Right atrium auricular region (tissue), 2 donors: ENCODE measurements at places on chromosomes 3 and 15. TPM values are rescaled to one million over a fixed set of nuclear protein-coding genes. Genes with fewer than 3 reads are reported as not detected.
A peak's percentile ranks its signal among the peaks of the same experiment; 100 is the strongest.

Gene CHDH
- 10.0 TPM for total RNA-seq

- H3K4me3 ChIP-seq, result no peak overlapping the region
- H3K36me3 ChIP-seq, result peaks cover 3% of the 10 kb centered on the region
- no peaks in the 10 kb centered on the region for H3K27me3 ChIP-seq
- DNase-seq, result peak; percentile 94
Measured at GRCh38 chr3:4772171-4772804, 206.9 kb upstream of the BHLHE40 start.

GRCh38 chr15:89101302-89102193 lies 13.3 kb downstream of the ABHD2 start:
- H3K27me3 ChIP-seq, result no peaks in the 10 kb centered on the region
- H3K36me3 ChIP-seq, result peaks cover 5% of the 10 kb centered on the region

DNA sequence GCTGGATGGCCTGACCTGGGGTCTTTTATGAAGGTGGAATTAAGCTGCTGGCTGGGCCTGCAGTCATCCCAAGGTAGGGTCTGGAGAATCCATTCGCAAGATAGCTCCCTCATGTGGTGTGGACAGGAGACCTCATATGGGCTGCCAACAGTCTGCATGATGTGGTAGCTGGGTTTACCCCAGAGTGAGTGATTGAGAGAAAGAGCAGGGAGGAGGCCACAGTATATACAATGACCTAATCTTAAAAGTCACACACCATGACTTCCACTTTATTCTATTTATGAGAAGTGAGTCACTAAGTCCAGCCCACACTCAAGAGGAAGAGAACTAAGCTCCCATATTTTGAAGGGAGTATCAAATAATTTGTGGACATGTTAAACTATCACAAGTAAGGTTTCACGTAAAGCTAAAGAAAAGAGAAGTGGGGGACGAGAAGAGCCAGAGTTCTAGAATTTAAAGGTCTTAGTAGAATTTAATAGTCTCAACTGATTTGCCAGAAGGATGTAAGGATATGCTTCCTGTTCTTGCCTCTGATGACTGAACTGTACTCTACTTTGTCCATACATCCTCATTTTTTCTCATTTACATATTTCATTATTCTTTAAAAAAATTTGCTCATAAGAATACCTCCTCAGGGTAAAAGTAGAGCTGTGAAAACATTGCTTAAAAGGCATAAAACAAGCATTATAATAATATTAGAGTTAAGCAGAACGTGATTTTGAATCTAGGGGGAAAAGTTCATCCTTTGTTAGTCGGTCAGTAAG lies 184.4 kb downstream of the PEX5L start:
- no peaks in the 10 kb centered on the region for H3K4me1 ChIP-seq
- H3K27me3 ChIP-seq, result no peaks in the 10 kb centered on the region
- no peaks in the 10 kb centered on the region for H3K36me3 ChIP-seq
- no peak overlapping the region for H3K27ac ChIP-seq

DNA sequence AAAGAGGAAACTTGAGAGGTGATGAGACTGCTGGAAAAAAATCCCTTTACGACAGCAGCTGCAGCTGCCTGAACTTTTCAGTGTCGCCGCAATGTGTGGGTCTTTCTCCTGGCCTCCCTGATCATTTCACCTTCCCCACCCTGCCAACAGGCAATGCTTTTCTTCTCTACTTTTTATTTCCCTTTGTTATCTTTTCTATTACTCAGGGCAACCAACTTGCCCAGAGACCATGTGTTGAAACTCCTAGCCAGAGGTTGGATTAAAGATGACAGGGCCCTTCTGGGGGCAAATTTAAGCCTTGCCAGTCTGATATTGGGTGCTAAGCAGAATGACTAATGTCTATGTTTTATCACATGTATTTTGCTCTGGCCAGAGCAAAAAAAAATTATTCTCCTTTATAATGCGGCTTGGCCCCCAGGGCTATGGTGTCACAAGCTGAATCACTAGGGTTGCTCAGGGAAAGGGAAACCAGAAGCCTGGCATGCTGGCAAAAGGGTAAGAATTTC lies 51.5 kb upstream of the CFAP20DC start:
- no peaks in the 10 kb centered on the region for H3K27me3 ChIP-seq
- no peak overlapping the region for H3K27ac ChIP-seq
- no peak for DNase-seq

DNA sequence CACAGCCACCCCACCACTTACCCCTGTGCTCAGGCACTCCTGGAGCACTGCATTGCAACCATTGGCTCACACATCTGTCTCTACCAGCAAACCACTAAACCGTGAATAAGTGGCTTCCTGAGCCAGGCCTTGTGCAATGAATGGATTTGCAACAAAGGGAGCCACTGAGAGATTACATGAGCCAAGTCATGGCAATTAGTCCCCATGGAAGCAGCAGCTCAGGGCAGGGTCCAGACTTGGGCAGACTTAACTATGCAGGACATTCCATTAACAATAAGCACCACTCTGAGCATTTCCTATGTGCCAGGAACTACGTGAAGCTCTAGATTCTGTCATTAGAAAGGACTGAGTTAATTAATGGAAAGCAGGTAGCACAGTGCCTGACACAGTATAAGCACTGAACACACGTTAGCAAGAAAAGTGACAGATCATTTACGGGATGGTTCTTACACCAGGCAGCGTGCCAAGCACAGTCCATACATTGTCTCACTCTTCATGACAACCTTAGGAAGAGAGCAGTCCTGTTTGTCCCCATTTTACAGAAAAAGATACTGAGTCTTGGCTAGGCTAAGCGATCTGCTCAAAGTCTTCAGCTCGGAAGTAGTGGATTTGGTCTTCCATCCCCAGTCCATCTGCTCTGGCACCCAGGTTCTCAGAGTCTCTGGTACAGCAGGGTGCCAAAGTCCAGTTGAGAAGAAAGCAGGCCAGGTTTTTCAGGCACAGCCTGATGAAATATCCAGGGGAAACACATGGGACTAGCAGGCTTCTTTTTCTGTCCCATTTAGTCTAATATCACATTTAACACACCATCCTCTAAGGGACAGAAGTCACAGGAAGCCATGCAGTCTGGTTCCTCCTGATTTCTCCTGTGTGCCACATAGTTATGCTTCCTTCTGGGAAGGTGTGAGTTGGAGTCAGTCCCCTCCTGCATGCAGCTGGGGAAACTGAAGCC lies 44.1 kb downstream of the LIPC start:
- peaks cover 44% of the 10 kb centered on the region for H3K4me1 ChIP-seq
- no peaks in the 10 kb centered on the region for H3K27me3 ChIP-seq
- no peaks in the 10 kb centered on the region for H3K36me3 ChIP-seq
- H3K4me3 ChIP-seq, result no peak overlapping the region
- no peak overlapping the region for H3K27ac ChIP-seq

Gene WDR72
- total RNA-seq, result 0.08 TPM

Gene EXOSC7
- total RNA-seq, result 38.9 TPM

Gene MKRN2OS
- not detected for total RNA-seq

Gene GALNT15
- total RNA-seq, result 83.1 TPM

DNA sequence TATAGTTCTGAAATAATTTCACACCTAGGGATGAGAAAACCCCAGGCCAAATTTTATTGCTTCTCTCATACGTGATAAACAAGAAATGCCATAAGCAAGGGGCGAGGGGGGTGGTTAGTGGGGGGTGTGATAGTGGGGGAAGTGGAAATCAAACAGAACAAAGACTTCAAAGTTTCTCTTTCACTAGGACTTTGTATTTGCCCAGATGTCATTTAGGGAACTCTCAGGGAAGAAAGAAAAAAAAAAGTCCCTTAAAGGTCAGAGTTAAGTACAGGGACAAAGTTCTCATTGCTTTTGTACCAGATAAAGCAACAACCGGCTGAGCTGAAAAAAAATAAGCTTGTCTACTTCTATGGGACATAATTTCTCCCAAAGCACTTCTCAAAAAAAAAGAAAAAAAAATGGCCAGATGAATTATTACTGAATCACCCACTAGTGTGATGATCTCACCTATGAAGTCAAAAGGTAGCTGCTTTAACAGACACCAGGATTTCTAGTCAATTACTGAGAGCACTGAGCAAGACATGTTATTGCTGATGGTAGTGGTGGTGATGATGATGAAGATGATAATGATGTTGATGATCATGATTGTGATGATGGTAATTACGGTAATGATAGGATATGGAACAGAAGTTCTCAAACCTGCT lies 56.2 kb downstream of the FHIT start:
- no peaks in the 10 kb centered on the region for H3K27me3 ChIP-seq
- H3K36me3 ChIP-seq, result no peaks in the 10 kb centered on the region
- no peak for DNase-seq
- H3K27ac ChIP-seq, result no peak overlapping the region
- no peak overlapping the region for H3K4me3 ChIP-seq

Gene CTXN2
- not detected for total RNA-seq

Gene PDIA5
- 9.0 TPM for total RNA-seq

GRCh38 chr3:134928392-134928791 lies 133.3 kb downstream of the EPHB1 start:
- no peak overlapping the region for H3K27ac ChIP-seq
- no peaks in the 10 kb centered on the region for H3K36me3 ChIP-seq
- no peak for DNase-seq
- H3K4me1 ChIP-seq, result no peaks in the 10 kb centered on the region
- H3K4me3 ChIP-seq, result no peak overlapping the region

DNA sequence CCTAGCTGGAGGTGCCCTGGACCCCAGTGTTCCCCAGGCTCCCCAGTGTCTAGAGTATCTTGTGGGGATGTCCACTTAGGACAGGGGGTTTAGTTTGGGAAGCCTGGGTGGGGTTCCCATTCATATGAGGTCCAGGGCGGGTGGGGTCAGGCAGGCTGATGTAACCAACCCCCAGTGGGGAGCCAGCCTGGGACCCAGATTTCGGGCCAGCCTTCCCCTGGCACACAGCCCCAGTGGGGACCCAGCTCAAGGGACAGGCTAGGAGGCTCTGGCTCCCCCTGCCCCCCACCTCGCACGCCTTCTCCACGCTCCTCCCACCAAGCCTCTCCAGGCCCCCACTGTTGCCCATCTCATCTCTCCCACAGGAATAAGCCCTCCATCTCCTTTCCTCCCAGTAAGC lies 323.5 kb downstream of the UACA start:
- H3K36me3 ChIP-seq, result no peaks in the 10 kb centered on the region
- no peak overlapping the region for H3K27ac ChIP-seq
- no peaks in the 10 kb centered on the region for H3K4me1 ChIP-seq
- no peak for DNase-seq
- H3K4me3 ChIP-seq, result no peak overlapping the region
- H3K27me3 ChIP-seq, result no peaks in the 10 kb centered on the region

GRCh38 chr3:100614941-100615340 lies 5.5 kb downstream of the ADGRG7 start:
- H3K27me3 ChIP-seq, result no peaks in the 10 kb centered on the region
- no peaks in the 10 kb centered on the region for H3K4me1 ChIP-seq
- H3K4me3 ChIP-seq, result no peak overlapping the region
- no peaks in the 10 kb centered on the region for H3K36me3 ChIP-seq
- DNase-seq, result no peak

Gene ACTC1
- 10,302 TPM for total RNA-seq

Gene THSD4
- 85.3 TPM for total RNA-seq

- H3K4me1 ChIP-seq, result no peaks in the 10 kb centered on the region
- no peak overlapping the region for H3K4me3 ChIP-seq
- peaks cover 25% of the 10 kb centered on the region for H3K36me3 ChIP-seq
- DNase-seq, result no peak
- H3K27ac ChIP-seq, result no peak overlapping the region
- H3K27me3 ChIP-seq, result no peaks in the 10 kb centered on the region
Measured at GRCh38 chr3:53174346-53175250, 13.6 kb downstream of the PRKCD start.

DNA sequence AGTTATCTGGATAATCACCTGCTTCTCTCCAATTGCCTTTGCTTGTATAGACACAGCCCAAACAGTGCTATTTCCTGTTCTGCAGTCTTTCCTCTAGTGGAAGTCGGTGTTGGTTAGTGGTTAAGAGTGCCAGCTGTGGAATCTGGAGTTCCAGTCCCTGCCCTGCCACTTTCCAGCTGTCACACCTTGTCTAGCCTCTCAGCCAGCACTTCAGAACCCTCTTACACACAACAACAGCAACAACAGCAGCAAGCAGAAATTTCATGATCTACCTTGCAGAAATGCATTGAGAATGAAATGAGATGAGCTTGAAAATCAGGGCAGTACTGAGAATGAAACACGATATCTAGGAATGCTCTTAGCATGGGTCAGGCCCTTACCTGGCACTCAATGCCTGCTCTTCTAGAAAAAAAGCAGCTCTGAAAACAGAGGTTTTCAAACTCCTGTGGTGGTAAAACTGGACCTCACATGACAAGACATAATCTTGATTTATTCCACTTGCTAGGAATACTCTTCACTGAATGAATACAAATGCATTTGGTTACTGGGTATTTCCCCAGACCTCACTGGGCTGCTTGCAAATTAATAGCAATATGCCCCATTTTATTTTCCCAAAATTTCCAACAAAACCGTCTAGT lies 3.3 kb upstream of the WNT5A start:
- no peaks in the 10 kb centered on the region for H3K27me3 ChIP-seq
- H3K36me3 ChIP-seq, result no peaks in the 10 kb centered on the region
- H3K4me3 ChIP-seq, result no peak overlapping the region
- no peak for DNase-seq
- no peaks in the 10 kb centered on the region for H3K4me1 ChIP-seq

DNA sequence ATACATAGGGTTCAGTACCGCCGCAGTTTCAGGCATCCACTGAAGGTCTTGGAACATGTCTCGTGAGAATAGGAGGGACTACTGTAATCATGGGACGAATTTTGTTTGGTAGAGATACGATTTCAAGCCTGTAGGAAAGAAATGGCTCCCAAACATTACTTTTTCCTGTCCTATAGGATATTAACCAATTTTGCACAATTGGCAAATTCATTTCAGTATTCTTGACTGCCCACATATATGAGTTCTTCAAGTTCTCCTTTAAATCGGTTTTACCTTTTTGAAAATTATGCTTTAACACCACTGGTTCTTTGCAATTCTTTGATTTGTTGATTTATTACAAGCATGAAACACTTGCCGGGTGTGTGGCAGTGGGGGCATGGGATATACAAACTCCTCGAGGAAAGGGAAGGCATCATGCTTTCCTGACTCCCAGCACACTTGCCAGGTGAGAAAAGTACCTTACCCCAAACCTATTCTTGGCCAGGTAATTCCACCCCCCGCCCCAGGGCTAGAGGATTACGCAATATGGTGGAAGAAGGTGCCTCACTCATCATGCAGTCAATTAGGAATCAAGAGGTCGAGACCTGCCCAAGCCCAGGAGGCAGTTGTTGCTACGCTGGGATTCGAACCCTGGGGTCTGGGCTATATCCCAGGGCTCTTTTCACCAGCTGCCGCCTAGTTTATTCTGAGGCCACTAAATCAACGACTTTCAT lies 584 bp upstream of the LARS2 start:
- peaks cover 17% of the 10 kb centered on the region for H3K4me1 ChIP-seq
- no peak for DNase-seq
- H3K4me3 ChIP-seq, result peak overlapping the region; percentile 86
- peak overlapping the region; percentile 70 for H3K27ac ChIP-seq
- no peaks in the 10 kb centered on the region for H3K27me3 ChIP-seq

Gene POPDC2
- 853 TPM for total RNA-seq

Gene TGM4
- not detected for total RNA-seq

DNA sequence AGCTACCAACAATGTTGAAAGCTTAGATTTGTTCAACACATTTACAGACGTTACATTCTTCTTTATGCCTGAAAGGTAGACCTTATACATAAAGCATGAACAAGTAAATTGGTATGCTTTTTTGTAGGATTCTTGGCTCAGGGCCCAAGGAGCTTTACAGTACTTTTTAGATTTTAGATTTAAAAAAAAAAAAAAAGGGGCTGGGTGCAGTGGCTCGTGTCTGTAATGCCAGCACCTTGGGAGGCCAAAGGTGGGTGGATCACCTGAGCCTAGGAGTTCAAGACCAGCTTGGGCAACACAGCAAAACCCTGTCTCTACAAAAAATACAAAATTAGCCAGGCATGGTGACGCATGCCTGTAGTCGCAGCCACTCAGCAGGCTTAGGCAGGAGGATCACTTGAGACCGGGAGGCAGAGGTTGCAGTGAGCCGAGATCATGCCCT lies 39.7 kb downstream of the MEF2A start:
- no peak overlapping the region for H3K4me3 ChIP-seq
- no peaks in the 10 kb centered on the region for H3K27me3 ChIP-seq
- DNase-seq, result no peak
